ENCODE measurements at places on chromosomes 4 and X.

GRCh38 chr4:89055157-89056080 lies 1.6 kb downstream of the FAM13A start:
- no peak for DNase-seq

DNA sequence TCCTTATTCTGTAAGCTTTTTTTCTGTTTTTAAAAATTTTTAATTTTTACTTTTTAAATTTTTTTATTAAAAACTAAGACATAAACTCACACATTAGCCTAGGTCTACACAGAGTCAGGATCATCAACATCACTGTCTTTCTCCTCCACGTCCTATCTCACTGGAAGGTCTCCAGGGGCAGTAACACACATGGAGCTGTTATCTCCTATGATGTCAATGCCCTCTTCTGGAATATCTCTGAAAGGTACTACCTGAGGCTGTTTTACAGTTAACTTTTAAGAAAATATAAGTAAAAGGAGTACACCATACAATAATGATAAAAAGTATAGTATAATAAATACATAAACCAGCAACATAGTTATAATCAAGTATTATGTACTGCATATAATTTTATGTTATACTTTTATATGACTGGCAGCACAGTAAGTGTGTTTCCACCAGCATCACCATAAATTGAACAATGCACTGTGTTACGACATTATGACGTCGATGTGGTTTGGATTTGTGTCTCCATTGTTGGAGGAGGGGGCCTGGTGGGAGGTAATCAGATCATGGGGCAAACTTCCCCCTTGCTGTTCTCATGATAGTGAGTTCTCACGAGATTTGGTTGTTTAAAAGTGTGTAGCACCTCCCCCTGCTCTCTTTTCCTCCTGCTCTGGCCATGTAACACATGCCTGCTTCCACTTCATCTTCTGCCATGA lies 21.3 kb downstream of the IL15 start:
- DNase-seq, result no peak

- no peak for DNase-seq
These were observed 3.9 kb upstream of the FAAH2 start for GRCh38 chrX:57282568-57282967.

DNA sequence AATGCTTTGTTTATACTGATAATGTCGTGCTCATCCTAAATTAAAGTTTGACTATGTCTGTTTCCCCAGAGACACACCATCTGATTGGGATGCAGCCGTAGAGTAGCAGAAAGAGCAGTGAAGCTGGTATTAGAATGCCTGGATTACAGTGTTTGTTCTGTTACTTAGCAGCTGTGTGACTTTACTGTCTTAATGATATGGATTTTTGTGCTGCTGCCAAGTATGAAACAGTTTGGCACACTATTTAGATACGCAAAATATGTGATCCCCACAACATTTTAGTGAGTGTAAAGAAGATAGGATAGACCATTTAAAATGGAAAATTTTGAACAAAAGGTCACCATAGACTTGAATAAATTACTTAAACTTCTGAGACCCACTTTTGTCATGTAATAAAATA lies 1.2 kb upstream of the CHIC1 start:
- DNase-seq, result peak; percentile 11

GRCh38 chr4:74944354-74944793 lies 11.5 kb downstream of the PARM1 start:
- no peak for DNase-seq

DNA sequence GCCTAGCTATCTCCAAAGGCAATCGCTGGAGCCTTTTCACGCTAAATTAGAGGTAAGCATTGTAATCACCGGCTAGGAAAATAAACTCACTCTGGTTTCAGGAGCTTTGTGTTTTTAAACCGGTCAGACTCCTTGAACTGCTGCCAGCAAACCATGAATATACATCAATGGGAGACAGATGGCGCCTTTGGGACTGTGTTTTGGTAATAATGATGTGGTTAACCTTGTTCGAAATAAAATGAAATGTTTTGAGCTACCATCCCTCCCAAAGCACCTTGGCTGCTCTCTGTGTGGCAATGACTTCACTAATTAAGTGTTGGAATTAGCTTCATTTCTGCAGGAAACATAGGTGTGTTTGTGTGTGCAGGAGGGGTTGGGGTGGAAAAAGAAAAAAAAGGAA lies 65.3 kb downstream of the CLNK start:
- no peak for DNase-seq

DNA sequence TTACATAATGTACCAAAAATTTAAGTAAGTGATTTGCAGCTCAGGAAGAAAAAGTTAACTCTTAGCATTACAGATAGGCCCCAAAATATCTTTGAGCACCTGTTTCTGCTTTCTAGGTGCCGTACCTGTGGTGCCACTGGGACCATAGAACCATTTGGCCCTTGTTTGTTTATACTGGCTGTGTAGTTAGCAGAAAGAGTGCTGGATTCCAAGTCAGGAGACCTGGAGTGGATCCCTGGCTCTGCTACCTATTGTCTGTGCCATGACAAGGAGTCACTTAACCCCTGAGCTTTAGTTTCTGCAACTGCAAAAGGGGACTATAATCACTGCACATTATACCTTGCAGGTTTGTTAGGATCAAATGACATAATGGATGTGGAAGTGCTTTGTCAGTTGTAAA lies 137.8 kb upstream of the GPR101 start:
- no peak for DNase-seq

DNA sequence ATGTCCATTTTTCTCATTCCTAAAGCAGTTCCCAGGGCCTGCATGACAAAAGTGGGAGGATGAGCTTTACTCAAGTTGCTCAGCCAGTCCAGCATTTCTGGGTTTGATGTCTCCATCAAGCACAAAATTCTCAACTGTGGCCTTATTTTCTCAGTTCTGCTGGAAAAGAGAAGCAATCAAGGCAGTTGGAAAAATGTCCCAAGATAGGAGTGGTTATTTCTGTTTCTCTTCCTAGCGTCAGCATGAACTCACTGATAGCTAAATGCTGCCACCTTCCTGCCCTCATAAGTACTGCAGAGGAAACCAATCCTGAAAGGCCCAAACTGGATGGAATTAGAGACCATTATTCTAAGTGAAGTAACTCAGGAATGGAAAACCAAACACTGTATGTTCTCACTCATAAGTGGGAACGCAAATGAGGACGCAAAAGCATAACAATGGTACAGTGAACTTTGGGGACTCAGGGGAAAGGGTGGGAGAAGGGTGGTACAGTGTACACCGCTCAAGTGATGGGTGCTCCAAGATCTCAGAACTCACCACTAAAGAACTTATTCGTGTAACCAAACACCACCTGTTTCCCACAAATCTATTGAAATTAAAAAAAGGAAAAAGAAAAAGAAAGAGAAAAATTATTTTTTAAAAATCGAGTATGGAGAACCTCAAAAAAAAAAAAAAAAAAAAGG lies 29.6 kb downstream of the ADH7 start:
- DNase-seq, result no peak

DNA sequence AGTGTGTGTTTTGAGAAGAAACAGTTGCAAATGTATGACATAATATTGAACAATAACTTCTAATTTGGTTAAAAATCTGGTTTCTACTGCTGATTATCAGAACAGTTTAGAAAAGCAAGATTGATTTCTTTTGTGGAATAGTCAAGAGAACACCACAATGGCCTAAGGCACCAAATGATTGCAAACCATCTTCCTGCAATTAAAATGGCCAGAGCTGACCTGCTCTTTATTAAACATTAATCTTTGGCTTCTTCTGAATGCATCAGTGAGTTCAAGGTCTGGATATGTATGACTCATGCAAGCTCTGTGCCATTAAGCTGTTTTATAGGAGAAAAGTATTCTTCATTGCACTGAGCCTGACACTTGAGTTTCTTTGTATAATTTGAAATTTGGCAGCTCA lies 107.8 kb upstream of the PDHA2 start:
- DNase-seq, result no peak

DNA sequence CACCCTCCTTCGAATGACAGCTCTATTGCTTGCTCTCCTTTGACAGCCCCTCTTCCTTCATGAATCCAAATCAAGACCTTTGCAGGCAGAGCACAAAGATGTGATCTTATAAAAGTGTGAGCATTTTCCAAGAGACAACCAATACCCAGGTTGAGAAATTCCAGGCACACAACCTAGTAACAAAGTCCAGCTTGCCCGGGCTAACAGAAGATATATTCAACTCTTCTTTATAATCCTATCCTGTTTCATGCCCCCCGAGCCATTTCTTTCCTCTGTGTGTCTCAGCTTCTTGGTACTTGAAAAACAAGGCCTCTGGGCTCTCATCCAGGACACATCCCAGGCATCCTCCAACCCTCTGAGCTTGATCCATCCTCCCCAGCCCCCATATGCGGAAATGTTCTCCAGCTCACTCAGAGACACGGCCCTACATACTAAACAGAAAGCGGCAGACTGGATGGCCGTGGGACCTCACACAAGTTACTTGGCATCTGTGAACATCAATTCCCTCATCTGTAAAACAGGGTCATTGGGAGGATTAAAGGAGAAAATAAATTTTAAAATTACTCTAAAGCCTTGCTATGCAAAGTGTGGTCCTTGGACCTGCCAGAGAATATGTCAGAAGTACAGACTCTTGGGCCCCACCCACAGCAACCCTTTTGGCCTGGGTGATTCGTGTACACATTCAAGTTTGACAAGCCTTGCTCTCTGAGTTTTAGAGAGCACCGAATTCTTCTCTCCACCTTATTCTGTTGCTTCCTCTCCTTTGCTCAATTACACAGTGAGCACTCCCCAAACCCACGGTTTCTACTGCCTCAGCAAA lies 627.0 kb downstream of the BCOR start:
- DNase-seq, result no peak

DNA sequence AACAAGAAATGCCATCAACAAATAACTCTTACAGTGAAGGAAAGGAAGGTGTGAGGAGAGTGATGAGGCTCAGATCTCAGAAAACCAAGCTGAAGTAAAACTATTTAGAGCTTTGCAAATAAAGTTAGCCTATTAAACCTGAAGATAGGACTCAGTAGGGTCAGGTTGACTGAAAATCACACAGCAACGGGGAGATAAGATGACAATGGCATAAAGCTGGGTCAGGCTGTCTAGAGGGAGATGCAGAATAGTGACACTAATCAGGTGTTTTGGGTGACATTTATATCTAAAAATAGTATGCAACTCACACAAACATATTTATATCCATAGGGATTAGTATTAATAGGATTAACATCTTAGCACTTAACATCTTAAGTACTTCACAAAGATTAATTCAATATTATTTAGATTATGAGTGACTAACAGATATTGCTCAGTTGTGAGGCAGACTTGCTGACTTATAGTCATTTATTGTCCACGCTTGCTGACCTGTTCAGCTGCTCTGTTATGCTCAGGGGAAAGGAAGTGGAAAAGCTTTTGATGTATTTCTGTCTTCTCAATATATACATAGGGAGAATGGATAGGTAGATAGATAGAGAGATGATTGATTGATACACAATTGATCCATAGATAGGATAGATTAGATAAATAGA lies 130.7 kb upstream of the GUCY1A1 start:
- no peak for DNase-seq

DNA sequence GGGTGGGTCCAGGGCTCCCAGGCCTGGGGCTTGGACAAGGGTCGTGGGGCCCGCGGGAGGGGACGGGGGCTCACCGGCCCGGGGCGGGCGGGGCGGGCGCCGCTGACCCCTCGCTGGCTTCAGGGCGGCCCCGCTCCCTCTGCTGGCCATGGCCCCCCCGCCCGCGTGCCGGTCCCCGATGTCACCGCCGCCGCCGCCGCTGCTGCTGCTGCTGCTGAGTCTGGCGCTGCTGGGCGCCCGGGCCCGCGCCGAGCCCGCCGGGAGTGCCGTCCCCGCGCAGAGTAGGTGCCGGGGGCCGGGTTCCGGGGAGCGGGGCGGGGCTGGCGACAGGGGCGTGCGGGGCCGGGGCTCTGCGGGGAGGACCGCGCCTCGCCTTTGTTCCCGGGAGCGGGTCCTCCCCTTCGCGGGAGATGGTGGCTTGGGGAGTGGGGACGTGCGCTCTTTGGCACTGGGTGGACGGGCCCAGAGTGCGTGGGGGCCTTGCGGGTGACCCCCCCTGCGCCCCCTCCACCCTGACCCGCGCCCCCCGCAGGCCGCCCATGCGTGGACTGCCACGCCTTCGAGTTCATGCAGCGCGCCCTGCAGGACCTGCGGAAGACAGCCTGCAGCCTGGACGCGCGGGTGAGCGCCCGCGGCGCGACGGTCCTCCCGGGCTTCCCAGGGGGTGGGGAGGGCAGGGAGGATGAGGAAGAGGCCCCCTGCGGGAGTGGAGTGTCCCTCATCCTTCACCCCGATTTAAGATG lies 16.8 kb upstream of the NAT8L start:
- DNase-seq, result peak; percentile 61

- peak; percentile 75 for DNase-seq
These were observed 10.5 kb downstream of the ACSL1 start for GRCh38 chr4:184815046-184815877.

- DNase-seq, result peak; percentile 2
These were observed 505.5 kb downstream of the ANKRD50 start for GRCh38 chr4:124206779-124207605.

DNA sequence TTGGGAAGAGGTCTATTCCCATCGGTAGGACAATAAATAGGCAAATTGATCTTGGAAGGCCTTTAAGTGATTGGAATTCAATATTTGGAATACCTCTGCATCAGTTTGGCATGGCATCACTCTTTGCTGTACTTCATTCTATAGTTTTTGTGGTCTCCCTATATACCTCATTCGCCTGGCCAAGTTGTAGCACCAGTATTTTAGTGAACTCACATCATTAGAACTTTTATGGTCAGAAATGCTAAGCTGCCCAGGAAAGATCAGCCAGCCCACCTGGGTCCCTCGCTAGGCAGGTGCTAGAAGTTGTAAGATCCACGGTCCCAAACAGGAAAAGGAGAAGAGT lies 40.3 kb downstream of the ZCCHC13 start:
- no peak for DNase-seq

DNA sequence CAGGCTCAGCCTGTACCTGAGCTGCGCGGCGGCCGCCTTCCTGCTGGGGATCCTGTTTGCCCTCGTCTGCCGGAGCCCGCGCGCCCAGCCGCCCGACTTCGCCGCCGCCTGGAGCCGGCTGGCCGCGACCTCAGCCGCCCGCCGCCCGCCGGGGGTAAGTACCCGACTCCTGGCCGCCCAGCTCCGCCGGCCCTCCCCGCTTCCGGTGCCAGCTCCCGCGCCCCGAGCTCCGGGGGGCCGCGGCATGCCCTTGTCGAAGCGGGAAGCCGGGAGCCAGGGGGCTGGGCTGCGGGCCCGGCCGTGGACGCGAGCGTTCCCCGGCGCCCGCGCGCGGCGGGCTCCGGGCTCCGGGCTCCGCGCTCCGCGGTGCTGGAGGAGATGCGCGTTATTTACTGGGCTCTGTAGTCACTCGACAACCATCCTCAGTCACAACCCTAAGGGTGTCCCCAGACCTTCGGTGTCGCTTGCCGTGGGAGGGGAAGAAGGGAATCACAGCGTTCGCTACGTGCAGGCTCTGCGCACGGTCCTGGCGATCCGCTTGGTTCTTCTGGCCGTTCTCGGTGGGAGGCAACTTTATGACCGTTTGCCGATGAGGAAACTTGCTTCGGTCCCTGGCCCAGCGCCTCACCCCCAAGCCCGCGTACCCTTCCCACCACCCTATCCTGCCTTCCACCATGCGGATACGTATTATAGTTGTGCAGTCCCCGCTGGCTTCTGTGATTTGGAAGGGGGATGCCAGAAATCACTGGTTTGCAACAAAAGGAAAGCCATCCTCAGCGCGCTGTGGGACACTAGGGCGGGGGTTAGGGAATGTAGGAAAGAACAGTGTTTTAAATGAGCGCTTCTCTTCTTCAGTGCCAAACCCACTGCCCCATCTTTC lies 944 bp downstream of the SNX25 start:
- DNase-seq, result peak; percentile 49

All from hepatic stellate cell (primary cell).